ENCODE measurements at places on chromosomes 11 and 22. TPM values are rescaled to one million over a fixed set of nuclear protein-coding genes. Genes with fewer than 3 reads are reported as not detected.

The BEST1 gene
- not detected for total RNA-seq

DNA sequence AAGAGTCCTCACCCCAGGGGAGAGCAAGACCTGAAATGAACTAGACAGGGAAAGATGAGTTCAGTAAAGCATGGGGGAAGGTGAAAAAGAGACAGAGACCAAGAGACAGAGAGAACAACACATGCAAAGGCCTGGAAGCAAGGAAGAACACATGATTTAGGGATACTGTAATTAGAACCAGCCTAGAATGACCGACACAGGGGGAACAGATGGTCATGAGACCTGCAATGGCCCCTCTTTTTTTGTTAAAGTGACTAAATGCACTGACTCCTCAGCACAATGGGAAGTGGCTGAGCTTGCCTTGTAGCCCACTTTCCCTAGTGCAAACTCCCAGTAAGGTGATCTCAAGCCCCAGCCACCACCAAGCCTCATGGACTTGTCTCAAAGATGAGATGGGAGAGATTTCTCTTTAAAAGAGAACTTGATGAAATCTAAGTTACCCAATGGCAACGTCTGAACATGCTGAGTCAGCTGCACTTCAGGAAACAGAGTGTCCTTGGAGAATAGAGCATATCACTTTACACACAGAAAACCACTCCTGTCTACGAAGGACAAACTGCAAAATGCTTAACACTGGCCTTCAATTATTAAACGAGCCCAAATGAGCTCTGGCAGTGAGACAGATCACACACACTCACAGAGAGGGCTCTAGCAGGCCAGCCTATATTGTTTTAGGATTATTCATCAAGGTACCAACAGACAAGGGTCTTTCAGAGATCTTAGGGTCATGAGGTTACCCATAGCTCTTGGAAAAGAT lies 91.0 kb downstream of the SERGEF start:
- DNase-seq: no peak

The SCT gene
- not detected for total RNA-seq

The SUSD2 gene
- 1.2 TPM for total RNA-seq

DNA sequence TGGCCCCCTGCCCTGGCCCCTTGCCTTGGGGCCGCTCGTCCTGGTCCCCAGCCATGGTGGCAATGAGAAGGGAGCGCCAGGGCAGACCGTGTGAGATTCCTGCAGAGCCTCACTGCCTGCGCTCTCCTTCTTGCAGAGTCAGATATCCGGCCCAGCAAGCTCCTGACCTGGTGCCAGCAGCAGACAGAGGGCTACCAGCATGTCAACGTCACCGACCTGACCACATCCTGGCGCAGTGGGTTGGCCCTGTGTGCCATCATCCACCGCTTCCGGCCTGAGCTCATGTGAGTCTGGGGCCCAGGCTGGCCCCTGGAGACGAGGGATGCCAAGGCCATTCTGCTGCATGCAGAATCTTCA lies 114.1 kb downstream of the MICAL2 start:
- peak; percentile 81 for DNase-seq

The USP2 gene
- 4.4 TPM for total RNA-seq

GRCh38 chr11:62404901-62405300 lies 13.9 kb upstream of the SCGB1A1 start:
- DNase-seq: no peak

DNA sequence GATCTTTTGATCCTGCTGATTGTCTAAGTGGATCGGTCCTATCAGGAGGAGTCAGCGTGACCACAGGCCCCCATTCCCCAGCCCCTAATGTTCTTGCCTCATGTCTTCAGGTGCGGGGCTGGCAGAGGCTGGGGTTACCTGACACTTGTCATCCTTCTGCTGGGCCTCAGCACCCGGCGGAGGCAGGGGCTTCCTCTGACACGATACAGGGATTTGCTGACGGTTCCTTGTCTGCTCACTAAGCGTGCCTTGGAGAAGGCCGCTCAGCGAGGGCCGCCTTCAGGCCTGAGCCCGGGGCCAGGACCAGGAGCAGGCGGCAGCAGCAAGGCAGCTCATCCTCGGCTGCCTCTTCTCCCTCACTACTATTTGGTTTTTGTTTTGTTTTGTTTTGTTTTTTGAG lies 45.7 kb upstream of the KCNQ1OT1 start:
- no peak for DNase-seq

GRCh38 chr11:26696330-26696729 lies 25.5 kb downstream of the SLC5A12 start:
- peak; percentile 57 for DNase-seq

The MUC15 gene
- total RNA-seq: 0.28 TPM

DNA sequence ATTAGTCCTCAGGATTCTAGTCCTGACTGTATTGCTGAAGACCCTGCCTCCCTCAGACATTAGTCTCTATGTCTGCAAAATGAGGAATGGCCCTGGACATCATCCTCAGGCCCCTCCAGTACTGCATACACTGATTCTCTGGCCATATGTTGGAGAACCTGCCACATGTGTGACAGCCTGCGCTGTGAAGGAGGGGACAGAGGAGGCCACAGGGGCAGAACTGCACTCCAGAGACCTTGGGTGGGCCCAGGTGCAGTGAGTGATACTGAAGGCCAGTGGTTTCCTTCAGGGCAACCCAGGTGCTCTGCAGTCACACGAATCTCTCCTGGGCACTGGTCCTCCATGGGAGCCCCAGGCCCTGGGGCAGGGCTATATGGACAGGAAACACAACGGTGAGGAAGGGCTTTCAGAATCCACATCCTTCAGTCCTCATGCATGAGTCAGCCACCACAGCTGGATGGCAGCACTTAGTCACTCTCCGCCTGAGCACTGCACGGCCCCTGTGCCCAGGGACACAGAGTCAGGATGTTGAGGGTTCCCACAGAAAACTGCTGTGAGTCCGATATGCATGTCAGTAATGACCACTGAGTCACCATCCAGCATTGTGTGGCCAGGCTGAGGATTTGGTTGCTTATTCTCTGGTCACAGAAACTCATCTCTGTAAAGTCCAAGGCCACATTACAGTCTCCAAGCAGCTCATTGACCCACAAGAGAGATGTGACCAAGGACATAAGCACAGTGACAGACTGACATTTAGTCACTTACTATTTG lies 39.7 kb downstream of the ME3 start:
- peak; percentile 79 for DNase-seq

DNA sequence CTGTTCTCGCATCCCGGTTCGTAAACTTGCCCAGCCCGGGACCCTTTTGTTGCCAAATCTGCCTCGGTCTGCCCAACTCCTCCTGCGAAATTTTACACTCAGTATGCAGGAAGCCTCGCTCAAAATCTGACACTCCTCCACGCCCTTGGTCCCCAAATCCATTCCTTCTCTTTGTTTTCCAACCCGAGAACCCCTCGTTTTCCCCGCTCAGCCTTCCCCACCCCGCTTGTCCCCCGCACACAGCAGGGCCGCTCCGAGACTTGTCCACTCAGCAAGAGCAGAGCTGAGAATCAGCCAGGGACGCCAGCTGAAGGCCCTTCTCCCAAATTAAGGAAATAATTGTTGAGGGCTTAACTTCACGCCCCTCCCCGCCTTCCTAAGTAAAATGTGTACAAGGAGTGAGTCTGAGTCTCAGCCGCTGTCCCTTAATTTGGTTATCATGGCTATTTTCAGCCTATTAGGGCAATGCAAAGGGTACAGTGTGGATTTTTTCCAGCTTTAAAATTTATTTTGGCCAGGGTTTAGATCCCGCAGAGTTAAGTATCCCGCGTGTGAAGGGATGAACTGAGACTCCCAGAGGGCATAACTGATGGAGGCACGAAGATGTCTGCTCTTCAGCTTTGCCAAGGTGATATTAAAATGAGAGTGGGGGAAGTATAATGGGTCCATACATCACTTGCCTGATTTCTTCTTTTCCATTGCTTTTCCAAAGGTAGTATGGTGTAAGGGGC lies 581 bp upstream of the FBXO3 start:
- no peak for DNase-seq

- DNase-seq: no peak
These were observed 96.1 kb downstream of the FDX1 start for GRCh38 chr11:110525883-110526282.

- DNase-seq: no peak
These were observed 11.8 kb downstream of the TMEM184B start for GRCh38 chr22:38260761-38261681.

DNA sequence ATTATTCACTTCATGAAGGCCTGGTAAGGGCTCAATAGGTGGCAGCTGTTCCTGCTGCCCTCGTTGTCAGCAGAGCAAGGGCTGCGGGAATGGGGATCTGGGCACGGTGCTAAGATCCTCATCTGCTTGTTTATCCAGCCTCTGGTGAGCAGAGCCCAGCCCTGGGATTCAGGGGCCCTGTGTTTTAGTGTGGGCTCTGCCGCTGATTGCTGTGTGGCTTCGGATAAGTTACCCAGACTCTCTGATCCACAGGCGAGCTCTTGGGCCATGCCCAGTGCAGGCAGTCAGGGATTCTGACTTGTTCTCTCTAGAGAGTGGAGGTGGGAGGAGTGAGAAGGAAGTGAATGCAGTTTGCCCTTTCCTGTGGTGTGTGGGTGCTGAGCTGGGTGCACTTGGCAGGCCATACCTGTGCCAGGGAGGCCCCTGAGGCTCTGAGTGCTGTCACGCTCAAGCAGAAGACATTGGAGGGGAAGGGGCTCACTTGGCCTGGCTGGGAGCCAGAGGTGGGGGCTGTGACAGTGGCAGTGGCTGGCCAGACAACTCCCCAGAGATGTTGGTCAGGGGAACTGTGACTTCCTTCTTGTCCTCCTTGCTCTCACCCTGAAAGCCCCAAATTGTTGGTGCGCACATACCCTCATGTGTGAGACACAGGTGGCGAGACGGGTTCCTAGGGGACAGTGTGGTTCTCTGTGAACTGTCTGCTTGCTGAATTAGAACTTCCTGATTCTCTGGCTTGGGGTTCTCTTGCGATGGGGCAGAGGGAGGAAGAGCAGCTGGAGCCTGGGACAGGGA lies 43.7 kb downstream of the CD82 start:
- DNase-seq: no peak

GRCh38 chr11:62125881-62126280 lies 2.1 kb downstream of the INCENP start:
- DNase-seq: peak; percentile 57

The NECTIN1 gene
- total RNA-seq: 46.5 TPM

The USP28 gene
- total RNA-seq: 33.9 TPM

The ZP1 gene
- not detected for total RNA-seq

- DNase-seq: no peak
These were observed 7.8 kb downstream of the MS4A12 start for GRCh38 chr11:60500276-60500910.

DNA sequence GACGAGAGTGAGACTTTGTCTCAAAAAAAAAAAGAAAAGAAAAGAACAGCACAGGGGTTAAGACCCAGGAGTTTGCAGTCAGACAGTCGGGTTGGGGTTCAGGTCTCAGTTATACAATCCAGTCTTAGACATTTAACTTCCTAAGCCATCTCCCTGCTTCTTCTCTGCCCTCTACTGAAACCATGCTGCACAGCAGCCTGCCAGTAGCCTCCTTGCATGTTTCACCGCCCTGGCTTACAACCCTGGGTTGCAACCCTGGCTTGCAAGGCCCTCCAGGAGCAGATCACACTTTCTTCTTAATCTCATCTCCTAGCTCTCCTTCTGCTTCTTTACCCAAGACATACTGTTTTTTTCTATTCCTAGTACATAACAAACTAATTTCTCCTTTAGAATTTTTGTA lies 5.9 kb upstream of the B3GAT3 start:
- DNase-seq: peak; percentile 32

GRCh38 chr22:22941831-22942510 lies 54.4 kb downstream of the IGLL5 start:
- no peak for DNase-seq

GRCh38 chr11:42524534-42525227 lies 787.1 kb upstream of the API5 start:
- DNase-seq: peak; percentile 91

DNA sequence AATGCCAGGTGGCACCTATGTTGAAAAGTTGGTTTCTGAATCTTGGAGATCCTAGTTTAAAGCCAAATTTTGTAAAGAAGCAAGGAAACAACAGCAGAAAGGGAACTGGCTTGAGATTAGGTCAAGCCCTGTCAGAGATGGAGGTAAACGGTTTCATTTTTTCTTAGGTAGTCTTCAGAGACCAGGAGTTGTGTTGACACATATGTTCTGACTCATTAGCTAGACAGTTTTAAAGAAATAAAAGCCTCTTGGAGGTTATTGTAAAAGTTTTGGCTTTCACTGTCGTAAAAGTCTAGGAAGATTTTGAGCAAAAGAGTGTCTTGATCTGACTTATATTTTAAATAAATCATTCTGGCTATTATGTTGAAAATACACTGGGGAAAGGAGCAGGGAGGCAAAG lies 151.5 kb upstream of the CTSC start:
- no peak for DNase-seq

The LRRC56 gene
- 10.0 TPM for total RNA-seq

DNA sequence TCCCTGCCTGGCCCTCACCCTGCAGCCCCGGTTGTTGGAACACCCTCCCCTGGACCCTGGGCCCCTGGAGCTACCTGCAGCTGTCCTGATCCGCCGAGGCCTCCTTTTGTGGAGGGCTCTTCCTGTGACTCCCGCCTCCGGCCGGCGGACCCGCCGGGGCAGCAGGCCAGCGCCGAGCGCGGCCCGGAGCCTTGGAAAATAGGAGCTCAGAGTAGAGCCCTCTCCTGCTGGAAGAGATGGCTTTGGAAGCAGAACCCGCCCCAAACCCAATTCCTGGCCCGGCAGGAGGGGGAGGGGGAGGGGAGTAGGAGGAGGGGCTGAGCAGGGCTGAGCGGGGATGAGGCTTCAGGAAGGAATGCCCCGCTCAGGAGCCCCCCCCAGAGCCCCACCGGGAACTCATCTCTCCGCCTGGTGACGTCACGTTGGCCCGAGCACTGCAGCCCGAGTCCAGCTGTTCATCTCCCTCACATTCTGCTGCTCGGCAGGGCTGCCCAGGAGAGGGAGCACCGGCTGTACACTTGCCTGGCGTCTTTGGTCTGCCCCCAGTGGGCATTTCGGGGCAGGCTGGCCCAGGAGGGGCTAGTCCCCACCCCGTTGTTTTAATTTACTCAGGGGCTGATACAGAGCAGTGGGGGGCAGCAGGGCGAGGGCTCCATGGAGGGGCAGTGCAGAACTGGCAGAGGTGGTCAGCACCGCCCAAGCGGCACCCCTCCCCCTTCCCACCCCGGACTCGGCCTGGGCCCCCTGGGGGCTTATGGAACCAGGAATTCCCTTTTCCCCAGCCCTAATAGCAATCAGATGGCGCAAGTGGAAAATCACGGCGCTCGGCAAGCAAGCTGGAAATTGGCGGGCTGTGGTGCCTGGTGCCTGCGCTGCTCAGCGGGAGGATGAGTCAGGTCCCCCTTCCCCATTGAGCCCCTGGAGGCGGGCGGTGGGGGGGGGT lies at the start of gene MRGPRF:
MRGPRF (minus strand) TSS at position 238 of the 943 bp plus-strand sequence. CDS start 3,345 bp downstream, outside the sequence.
- no peak for DNase-seq

DNA sequence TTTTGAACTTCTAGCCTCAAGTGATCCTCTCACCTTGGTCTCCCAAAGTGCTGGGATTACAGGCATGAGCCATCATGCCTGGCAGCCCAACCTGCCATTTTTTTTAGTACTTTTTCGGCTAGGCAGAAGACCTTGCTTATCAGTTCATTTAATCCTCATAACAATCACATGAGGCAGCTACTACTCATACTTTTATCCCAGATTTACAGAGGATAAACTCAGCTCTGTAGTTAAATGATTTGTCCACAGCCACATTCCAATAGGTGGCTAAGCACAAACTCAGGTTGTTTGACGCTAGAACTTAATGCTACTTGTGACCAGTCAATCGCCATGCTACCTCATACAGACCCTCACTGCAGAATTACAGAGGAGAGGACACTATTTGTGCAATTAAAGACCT lies 28.1 kb downstream of the SBF2 start:
- no peak for DNase-seq

The ACR gene
- not detected for total RNA-seq

The IGF2 gene
- 11.4 TPM for total RNA-seq

- no peak for DNase-seq
These were observed at the start of gene TSGA10IP for GRCh38 chr11:65945430-65945911. Gene TSGA10IP (plus strand): TSS chr11:65945480. CDS start chr11:65945676, 196 bp downstream.

Data from HT-29 (cell line).